Psoas muscle (tissue), 8 donors: ENCODE measurements at places on chromosomes 4 and X. TPM values are rescaled to one million over a fixed set of nuclear protein-coding genes. Genes with fewer than 3 reads are reported as not detected.

- DNase-seq, result no peak
These were observed 11.1 kb upstream of the GABRE start for GRCh38 chrX:151985531-151985930.

GRCh38 chr4:37219242-37219641 lies 25.3 kb upstream of the NWD2 start:
- DNase-seq, result no peak

- no peak for DNase-seq
These were observed 10.5 kb upstream of the EIF4E start for GRCh38 chr4:98939438-98939837.

The DRP2 gene
- total RNA-seq, result 0.02 TPM

- no peak for DNase-seq
These were observed 110.8 kb upstream of the AFF2 start for GRCh38 chrX:148389629-148390028.

GRCh38 chrX:3526731-3527130 lies 180.3 kb upstream of the MXRA5 start:
- no peak for DNase-seq

The ATP2B3 gene
- not detected for total RNA-seq

DNA sequence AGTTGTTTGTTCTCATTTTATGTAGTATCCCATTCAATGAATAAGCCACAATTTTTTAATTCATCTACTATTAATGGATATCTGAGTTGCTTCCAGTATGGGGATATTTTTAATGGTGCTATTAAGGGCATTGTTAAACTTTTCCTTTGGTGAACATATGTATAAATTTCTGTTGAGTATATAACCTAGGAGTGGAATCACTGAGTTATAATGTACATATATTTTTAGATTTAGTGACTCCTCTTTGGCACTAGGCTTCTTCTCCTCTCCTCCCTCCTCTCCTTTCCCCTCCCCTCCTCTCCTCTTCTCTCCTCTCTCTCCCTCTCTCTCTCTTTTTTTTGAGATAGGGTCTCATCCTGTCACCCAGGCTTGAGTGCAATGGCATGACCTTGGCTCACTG lies 26.4 kb downstream of the RBM47 start:
- DNase-seq, result no peak

GRCh38 chr4:162360369-162361149 lies 196.8 kb upstream of the FSTL5 start:
- DNase-seq, result no peak

GRCh38 chr4:186485561-186486062 lies 69.8 kb downstream of the MTNR1A start:
- no peak for DNase-seq

- DNase-seq, result no peak
These were observed 191.7 kb downstream of the DHX15 start for GRCh38 chr4:24392613-24393012.

GRCh38 chrX:37871626-37872302 lies 24.4 kb upstream of the DYNLT3 start:
- DNase-seq, result peak; percentile 17

DNA sequence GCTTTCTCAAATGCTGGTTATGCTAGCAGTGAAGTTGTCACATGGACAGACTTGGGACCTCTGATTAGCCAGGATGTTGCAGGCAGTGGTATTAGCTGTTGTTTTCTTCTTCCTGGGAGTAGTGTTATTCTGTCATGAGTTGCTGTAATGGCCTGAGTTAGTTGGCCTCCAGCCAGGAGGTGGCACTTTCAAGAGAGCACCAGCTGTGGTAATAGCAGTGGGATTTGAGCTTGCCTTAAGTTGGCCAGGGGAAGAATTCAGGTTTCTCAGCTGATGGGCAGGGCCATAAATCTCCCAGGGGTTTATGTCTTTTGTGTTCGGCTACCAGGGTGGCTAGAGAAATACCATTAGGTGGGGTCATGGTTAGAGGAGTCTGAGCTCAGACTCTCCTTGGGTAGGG lies 132.6 kb downstream of the GLUD2 start:
- no peak for DNase-seq

The MAOA gene
- 40.0 TPM for total RNA-seq

GRCh38 chrX:78109458-78109857 lies 5.4 kb downstream of the PGK1 start:
- DNase-seq, result no peak

GRCh38 chr4:100778431-100778830 lies 260.6 kb upstream of the EMCN start:
- no peak for DNase-seq

GRCh38 chr4:70589785-70590184 lies 2.3 kb upstream of the AMBN start:
- DNase-seq, result no peak

GRCh38 chr4:78379991-78380729 lies 171.4 kb upstream of the ANXA3 start:
- DNase-seq, result no peak

DNA sequence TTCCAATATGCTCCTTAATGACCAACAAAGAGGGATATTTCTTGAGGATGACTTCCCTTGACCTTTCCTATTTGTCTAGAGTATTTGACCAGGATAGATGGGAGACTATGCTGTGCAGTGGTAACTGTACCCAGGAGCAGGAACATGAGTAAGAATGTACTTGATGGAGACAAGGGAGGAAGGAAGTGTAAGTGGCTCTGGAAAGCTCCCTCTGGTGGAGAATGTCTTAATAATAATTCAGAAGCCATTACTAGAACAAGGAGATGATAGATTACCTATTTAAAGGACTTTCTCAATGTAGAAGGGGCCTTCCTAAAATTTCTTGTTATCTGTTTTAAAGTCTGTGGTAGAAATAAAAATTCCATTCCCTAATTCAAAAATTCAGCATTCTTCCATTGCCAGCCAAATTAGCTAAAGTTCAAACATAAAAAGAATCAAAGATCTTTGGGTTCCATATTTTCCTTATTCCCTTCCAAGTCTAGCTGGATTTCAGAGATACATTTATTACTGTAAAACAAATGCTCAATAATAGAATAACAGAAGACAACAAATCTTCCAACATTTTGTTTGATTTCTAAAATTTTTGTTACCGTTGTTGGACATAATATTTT lies 83.8 kb downstream of the GRID2 start:
- DNase-seq, result no peak

The RAB41 gene
- not detected for total RNA-seq

The GPRIN3 gene
- total RNA-seq, result 1.5 TPM

DNA sequence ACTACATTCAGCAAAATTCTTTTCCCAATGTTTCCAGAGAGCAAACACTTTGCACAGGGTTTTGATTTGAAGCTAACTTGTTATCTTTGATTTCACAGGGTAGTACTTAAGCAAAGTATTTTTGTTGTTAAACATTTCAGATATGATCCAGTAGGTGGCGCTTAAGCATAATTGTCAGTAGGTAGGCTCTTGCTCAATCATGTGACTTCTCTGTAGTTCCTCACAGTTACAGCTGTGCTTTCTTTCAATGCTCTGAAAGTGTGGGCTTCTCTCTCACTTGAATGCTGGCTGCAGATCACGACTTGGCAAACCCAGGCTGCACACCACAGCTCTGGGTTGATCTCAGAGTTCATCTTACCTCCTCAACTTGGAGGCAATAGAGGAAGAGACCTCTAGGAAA lies 1016.5 kb downstream of the SH3BGRL start:
- no peak for DNase-seq

DNA sequence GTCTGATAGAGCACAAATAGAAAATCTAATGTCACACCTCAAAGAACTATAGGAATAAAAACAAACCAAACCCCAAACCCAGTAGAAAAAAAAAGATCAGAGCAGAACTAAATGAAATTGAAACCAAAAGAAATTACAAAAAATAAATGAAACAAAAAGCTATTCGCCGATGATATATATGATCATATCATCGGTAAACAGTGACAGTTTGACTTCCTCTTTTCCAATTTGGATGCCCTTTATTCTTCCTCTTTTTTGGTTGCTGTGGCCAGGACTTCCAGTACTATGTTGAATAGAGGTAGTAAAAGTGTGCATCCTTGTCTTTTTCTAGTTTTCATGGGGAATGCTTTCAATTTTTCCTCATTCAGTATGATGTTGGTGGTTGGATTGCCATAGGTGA lies 215.3 kb upstream of the AR start:
- no peak for DNase-seq

DNA sequence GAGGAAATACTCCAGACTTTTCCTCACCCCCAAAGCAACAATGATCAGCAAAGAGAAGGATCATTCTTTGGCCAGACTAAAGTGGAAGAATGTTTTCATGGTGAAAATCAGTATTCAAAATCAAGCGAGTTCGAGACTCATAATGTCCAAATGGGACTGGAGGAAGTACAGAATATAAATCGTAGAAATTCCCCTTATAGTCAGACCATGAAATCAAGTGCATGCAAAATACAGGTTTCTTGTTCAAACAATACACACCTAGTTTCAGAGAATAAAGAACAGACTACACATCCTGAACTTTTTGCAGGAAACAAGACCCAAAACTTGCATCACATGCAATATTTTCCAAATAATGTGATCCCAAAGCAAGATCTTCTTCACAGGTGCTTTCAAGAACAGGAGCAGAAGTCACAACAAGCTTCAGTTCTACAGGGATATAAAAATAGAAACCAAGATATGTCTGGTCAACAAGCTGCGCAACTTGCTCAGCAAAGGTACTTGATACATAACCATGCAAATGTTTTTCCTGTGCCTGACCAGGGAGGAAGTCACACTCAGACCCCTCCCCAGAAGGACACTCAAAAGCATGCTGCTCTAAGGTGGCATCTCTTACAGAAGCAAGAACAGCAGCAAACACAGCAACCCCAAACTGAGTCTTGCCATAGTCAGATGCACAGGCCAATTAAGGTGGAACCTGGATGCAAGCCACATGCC lies 89.7 kb downstream of the TET2 start:
- DNase-seq, result no peak

DNA sequence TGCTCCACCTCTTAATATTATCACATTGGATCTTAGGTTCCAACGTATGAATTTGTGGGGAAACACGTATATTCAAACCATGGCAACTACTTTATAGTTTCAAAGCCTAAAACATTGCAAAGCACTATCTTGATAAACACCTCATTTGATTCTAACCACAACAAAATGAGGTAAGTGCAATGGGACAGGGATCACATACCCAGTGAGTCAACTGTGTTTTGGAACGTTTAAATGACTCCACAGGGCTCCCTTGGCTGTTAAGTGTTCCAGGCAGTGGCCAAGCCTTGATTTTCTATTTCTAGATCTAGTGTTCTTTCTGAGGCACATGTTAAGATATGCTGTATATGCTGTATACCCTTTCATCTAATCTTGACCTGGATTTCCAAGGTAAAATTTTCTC lies 54.5 kb upstream of the C1QTNF7 start:
- no peak for DNase-seq

DNA sequence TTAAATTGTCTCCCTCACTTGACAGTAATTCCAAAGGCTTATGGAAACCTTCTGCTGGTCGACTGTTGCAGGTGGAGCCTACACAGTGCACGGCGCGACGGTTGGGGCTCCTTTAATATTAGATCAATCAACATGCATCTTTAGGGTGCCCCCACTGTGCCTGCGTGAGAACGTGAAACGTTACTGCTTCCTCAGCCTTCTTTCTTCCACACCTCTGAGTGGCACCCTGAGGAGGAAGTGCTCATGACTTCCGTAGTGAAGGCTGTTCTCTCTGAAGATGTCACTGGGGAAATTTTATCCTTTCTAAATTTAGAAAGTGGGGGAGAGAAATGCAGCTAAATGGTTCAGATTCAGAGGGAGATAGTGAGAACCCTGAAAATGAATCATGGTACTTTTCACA lies 184.0 kb upstream of the ZFP42 start:
- DNase-seq, result no peak
